ENCODE measurements at places on chromosomes 3 and 15. TPM values are rescaled to one million over a fixed set of nuclear protein-coding genes. Genes with fewer than 3 reads are reported as not detected.

DNA sequence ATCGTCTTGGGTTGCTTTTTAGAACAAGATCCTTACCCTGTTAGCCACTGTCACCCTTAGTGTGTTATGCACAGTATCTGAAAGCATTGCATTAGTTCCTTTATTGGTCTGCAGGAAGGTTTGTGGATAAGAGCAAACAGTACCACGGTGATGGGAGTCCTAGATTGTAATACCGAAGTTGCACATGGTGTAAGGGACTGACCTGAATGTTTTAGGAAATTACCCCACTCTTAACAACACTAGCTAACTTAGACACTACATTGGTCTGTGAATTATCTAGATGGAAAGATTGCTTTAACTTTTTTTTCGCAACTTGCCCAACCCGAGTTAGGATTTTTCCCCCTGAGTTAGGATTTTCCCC, 1.3 kb downstream of the STT3B start:
- no peak for DNase-seq

GRCh38 chr3:27616031-27616430, 106.1 kb downstream of the EOMES start:
- no peak for DNase-seq

DNA sequence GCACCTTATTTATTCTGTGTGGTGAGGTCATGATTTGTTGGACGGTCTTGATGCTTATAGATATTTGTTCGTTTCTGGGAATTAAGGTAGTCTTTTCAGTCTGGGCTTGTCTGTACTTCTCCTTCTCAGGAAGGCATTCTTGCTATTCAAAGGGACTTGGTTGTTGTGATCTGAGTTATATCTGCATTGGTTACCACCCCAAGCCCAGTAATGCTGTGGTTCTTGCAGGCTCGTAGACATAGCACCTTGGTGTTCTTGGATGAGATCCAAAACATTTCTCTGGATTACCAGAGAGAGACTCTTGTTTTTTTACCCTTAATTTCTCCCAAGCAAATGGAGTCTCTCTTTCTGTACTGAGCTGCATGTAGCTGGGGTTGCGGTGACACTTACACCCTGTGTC, 128.0 kb upstream of the CBLB start:
- no peak for DNase-seq

The SLC22A13 gene
- 1.4 TPM for total RNA-seq

- DNase-seq: no peak
Measured at GRCh38 chr3:133954717-133955360, 59.2 kb upstream of the RAB6B start.

The CRBN gene
- 101 TPM for total RNA-seq

The SLC6A11 gene
- 43.1 TPM for total RNA-seq

The NEK10 gene
- total RNA-seq: 31.5 TPM

GRCh38 chr3:178823591-178824246, 247.9 kb downstream of the ZMAT3 start:
- no peak for DNase-seq

The LSM3 gene
- total RNA-seq: 6.8 TPM

DNA sequence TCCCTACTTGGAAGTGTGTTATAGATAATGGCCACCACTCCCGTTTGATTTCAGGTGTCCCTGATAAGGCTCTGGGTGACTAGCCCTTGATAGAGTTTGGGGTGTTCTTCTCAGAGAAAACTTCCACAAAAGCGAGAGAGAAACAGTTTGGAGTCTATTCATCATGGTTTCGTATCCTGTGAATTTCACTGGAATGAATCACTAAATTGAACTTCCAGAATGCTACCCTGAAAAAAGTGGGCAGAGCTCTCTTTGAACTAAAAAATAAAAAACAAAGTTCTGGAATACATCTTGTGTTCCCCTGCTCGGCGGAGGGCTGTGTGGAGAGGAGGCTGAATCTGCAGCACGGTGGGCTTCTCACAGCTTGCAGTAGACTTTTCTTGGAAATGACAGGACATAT, 52.8 kb upstream of the FAM98B start:
- DNase-seq: no peak

GRCh38 chr15:50764461-50765194, 878 bp downstream of the SPPL2A start:
- peak; percentile 24 for DNase-seq

The DISP2 gene
- total RNA-seq: 30.9 TPM

- no peak for DNase-seq
Measured at GRCh38 chr3:99287876-99288275, 350.5 kb upstream of the COL8A1 start.

The LRRC2 gene
- total RNA-seq: 0.64 TPM

- DNase-seq: no peak
Measured at GRCh38 chr3:140143367-140144069, 208.5 kb downstream of the CLSTN2 start.

DNA sequence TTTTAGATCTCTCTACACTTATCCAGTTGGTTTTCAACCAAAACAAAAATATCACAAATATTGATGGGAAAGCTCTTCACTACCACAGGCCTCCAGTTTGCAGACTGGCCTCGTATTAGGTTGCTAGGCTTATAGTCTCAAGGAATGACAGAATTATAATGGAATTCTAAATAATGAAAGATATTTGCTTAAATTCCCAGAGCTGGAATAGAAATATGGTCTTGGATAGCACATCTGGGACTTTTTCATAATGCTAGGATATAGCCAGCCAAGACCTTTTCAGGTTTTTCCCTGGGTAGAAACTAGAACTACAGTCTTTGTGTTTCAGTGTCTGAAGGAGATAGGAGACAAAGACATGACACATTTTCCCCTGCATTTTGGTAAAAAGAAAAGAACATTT, 121.9 kb upstream of the STAC start:
- DNase-seq: no peak

The LRRC34 gene
- 21.1 TPM for total RNA-seq

DNA sequence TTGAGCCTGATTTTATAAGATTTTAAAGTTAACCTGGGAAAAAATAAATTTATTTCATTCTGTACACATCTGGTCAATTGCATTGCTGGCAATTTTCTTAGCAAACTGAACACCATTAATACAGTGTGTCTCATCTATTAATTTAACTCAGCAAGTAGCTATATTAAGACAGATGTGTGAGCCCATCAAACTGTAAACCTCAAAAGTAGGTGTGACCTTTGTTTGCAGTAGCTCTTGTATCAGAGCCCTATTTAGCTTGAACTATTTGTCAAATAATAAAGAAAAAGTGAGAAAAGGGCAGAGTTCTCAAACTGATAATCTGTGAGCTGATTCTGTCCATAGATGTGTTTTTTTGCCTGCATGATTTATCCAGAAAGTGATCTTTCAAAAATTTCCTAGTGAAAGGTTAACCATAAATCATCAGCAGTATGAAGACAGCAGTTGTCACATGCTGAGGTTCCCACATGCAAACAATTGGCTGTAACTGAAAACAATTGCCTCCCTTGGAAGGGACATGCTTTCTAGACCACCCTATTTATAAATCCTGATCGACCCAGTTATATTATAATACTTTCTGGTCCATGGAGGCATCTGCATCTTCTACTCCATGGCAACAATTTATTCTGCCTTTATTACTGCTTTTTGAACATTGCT, 646.5 kb downstream of the NSUN3 start:
- DNase-seq: no peak

The GOLGA6L10 gene
- total RNA-seq: 6.4 TPM

DNA sequence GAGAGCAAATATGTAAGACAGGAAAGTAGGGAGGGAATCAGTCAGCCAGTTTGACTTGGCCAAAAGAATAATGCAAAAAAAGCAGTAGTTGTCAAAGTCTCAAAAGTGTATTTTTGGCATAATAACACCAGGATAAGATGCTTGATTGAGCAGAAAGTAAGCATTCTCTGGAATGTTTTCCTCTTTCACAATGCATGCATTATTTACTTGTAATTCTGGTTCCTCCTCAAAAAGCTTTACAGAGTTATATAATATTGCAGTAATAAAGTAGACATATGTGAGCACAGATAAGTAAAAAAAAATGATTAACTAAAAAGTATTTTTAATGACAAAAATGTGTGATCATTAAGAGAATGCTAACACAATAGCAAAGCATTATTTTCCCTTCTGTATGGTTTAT, 285.9 kb upstream of the BCHE start:
- no peak for DNase-seq

GRCh38 chr3:42849017-42849416, 26.7 kb downstream of the CYP8B1 start:
- no peak for DNase-seq

- DNase-seq: no peak
Measured at GRCh38 chr15:98946301-98947255, 61.0 kb downstream of the PGPEP1L start.

DNA sequence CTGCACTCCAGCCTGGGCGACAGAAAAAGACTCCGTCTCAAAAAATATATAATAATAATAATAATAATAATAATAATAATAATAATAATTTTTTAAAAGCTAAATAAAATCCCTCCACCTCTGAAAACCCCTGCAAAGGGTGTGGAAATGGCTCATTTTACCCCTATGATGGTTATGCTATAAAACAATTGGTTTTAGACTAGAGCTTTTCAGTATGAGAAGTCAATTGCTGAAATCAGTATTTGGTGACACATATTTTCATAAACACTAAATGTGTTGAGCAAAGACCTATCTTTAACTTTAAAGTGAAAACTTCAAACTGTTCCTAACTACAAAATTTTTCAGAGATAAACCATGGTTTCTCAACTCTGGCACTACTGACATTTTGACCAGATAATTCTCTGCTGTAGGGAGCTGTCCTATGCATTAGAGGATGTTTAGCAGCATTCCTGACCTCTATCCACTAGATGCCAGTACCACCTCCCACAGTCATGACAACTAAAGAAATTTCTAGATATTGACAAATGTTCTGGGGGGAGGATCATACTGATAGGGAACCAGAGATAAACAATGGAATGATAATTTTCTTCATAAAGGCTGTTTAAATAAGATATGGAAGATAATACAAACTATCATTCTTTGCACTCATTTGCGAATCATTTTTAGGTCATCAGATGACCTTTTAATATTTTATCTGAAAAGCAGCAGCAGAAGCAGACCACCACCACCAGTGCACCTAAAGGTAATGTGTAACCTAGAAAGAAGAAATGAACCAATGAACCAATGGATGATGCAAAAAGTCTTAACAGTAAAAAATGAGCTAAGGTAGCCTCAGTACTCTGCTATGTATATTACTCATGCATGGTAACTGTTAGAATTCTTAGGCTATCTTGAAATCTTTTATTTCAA, 13.8 kb downstream of the PTPN9 start:
- DNase-seq: no peak

DNA sequence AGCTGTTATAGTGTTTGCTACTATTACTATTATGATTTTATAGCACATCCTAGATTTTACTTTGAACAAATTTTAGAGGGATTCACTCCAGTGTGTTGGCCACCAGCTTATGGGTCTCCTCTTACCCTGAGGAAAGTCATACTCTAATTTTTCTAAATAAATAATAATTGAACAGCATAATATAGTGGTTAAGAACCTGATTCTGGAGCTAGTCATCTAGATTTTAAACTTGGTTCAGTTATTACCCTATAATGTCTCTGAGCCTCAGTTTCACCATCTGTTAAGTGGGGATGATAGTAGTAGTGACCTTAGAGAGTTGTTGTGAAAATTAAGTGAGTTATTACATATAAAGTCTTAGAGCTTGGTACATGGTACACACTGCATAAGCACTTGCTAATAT, 30.7 kb upstream of the TOPAZ1 start:
- DNase-seq: no peak

GRCh38 chr3:174232658-174233429, 626.3 kb upstream of the NAALADL2 start:
- DNase-seq: no peak

GRCh38 chr3:56851966-56852884, 50.5 kb upstream of the ARHGEF3 start:
- no peak for DNase-seq

DNA sequence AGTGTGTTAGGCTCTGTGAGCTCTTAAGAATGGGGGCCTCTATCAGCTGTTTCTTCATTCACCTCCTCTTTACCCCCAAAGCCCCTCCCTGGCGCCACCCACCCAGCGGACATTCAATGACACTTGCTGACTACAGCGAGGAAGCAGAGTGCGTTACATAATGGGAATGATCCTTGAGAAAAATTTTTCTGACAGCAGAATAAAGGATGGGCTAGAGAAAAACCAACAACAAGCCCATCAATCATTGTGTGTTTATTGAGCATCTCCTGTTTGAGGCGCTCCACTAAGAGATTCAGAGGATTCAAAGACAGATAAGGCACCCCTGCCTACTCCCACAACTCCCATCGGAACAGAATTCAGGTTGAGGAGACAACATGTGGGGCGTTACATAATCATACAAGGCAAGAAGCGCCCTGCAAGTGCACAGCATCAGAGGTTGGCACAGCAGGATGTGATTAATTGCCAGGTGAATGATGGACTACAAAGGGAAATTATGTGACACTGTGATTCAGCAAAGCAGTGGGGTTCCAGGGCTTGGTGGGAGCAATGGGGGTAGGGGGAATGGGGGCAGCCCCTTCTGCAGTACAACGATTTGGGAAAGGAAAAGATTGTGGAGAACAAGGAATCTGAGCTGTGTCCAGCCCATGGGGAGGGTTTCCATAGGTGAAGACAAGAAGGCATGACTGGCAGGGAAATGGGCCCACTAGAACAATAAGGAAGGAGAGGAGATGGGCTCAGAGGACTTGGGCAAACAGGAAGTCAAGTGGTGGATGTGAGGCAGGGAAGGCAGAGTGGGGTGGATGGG, 141.3 kb upstream of the ATP2B2 start:
- DNase-seq: no peak

The GOLGA6L24 gene
- not detected for total RNA-seq

The TLR9 gene
- total RNA-seq: 0.09 TPM

The CFAP100 gene
- 1.8 TPM for total RNA-seq

DNA sequence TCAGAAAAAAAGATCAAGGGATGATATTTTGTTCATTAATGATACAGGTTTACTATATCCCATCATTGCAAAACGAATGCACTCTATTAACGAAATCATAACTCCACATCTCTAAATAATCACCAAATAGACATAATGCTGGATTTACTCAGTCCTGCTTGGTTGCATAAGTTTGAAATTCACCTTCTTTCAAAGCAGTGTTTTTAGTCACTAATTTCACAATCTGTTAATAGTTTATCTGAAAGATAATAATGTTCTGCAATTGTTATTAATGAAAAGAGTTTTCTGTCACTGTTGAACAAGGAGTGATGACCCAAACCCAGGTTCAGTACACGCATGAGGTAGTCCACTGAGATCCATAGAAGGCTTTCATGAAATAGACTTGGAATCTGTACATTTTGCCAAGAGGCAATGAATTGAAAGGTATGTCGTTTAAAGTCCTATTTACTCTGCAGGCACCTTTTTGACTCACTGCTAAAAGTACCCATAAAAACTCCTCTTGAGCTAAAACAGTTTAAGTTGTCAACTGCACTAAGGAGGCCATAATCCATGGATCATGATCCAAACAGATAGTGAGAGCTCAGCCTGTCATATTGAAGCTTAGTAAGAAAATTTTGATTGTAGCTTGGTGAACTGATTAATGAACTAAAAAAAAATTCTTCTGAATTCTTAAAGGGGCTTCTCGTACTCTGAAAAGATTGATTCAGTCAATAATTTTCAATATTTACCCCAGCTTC, 75.6 kb upstream of the MBNL1 start:
- DNase-seq: no peak

Data from cerebellum (tissue), 4 donors.